ENCODE measurements at places on chromosomes 5 and 9.

GRCh38 chr9:114350636-114351401, 21.1 kb downstream of the ORM2 start:
- DNase-seq: no peak

DNA sequence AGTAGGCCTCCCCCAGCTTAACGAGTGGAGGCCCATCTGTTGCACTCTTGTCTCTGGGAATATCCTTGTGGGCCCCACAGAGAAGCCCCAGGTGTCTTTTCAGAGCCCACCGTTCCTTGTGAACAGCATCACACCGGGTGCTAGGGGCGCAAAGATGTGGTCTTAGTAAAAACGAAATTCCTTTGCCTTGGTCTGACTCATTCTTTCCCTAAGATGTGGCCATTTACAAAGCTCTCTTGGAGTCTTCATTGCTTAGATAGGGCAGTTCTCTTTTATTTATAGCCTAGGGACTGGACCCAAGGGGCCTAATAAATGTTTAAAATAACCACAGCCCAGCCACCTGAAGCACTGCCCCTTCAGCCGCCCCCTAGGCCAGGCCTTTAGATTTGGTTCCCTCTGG, 52.8 kb upstream of the RPL26L1 start:
- no peak for DNase-seq

DNA sequence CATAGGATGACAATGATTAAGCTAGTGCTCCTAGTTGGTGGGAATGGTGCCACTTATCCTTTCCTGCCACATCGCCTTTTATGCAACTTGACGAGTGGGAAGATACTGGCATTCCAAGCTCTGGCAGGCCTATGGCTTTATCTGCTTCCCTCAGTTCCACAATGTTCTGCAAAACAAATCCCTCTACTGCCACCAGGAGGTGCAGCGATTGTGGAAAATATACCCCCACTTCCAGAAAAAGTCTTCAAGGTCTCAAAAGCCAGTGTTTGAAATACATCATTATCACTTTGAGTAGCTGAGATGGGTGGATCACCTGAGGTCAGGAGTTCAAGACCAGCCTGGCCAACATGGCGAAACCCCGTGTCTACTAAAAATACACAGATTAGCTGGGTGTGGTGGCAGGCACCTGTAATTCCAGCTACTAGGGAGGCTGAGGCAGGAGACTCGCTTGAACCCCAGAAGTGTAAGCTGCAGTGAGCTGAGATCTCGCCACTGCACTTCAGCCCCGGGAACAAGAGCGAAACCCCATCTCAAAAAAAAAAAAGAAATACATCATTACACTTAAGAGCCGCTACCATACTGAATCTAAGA, 3.4 kb downstream of the CLINT1 start:
- peak; percentile 42 for DNase-seq

- DNase-seq: no peak
These were observed 83.7 kb downstream of the PDE6A start for GRCh38 chr5:149860801-149861322.

GRCh38 chr9:70411121-70411929, 3.1 kb downstream of the KLF9 start:
- no peak for DNase-seq

DNA sequence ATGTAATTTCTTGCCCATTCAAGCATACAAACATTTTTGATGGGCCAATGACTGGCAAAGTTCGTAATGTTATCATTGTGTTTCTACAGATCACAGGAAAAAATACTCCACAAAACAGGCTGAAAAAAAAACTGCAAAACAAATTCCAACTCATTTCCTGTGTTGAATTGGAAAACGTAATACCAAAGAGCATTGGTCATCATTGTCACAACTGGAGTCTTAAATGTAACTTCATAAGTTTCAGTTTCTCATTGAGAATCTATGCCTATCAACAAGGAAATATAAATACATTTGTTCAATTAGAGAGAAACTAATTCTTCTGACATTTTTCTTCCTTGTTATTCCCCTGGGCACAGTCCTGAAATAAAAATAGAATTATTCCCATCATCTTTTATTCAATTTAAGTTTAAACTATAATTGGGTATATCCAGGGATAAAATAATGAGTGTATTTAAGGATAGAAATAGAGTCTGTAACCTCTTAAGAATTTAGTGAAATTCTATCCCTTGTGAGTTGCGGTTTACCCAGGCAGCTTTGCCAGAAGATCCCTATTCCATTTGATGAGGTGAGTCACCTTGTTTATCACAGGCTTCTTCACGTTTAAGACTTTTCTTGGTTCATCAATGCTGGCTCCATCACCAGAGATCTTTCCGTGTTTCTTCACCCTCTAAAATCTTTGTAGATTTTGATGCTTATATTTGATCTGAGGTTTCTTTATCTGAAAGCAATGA, 112.7 kb upstream of the ITGA1 start:
- no peak for DNase-seq

DNA sequence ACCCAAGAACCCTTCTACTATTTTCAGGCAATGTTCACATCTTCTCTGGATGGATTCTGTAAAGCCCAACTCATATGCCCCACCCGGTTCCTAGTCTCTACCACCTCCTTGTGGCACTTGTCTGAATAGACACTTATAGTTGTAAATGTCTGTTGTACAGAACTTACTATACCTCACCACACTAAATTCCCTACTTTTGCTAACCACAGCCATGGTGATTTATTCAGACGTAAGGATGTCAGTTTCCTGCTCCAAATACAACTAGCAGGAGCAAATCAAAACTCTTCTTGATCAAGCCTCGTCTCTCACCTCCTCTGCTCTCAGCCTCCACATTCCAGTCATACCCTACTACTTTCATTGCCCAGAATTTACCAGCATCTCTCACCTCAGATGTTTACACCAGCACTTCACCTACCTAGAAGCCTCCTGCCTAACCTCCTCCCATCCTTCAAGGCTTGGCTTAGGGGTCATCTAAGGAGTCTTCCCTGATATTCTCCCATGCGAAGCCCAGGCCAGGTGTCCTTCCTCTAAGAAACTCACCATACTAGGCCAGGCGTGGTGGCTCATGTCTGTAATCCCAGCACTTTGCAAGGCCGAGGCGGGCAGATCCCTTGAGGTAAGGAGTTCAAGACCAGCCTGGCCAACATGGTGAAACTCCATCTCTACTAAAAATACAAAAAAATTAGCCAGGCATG, 75.5 kb downstream of the MAPKAP1 start:
- no peak for DNase-seq

DNA sequence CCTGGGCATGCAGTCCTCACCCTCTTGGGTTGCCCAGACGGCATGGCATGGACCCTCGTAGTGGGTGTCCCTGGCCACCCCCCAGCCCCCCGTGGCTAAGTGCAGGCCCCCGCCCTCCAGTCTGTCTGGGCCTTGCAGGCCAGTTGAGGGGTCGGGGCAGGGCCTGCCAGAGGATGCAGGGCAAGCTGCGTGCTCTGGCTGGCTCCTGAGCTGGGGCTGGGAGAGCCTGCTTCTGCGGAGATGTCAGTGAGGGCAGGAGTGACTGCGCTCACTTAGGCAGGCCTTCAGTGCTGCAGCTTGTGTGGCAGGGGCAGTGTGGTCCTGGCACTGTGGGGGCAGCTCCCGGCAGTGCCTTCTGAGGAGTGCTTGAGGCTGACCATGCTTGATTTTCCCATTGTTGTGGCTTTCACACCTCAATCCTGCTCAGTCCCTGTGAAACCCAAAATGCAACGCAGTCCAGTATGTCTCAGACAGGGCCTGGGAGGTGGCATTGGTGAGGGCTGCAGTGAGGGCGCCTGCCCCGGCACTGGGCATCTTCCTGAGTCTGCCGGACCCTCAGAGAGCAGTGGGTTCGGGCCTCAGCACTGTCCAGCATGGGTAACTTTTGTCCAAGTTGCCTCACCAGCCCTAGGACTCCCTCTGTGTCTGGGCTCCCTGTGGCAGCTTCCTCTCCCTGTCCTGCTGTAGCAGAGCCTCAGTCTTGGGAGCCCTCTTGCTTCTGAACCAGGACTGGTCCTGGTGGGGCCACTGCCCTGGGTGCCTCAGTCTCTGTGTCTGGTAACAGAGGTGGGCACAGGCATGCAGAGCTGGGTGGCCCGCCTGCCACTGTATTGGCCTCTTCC, 93.0 kb downstream of the PHF2 start:
- DNase-seq: no peak

GRCh38 chr9:120791161-120791560, 2.1 kb downstream of the FBXW2 start:
- no peak for DNase-seq

- DNase-seq: no peak
These were observed 50.8 kb downstream of the ALDH7A1 start for GRCh38 chr5:126544087-126544740.

- no peak for DNase-seq
These were observed 3.3 kb upstream of the PBX3 start for GRCh38 chr9:125743682-125744428.

DNA sequence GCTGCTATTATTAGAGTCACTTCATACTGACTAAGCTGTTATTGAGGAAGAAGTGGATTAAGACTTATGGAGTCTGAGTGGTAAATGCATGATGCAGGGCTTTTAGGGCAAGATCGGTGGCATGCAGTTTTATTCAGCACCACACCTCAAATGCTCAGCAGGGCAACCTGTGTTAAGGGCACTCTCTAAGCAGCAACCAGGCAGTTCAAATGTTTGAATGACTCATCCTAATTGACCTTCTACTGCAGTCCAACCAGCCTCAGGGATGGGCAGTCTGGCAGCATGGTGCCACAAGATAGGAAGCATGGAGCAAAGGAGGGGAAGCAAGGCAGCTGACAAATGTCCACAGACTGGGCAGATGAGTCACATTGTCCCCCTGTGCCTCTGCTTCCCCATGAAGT, 80.2 kb upstream of the MIER3 start:
- DNase-seq: no peak

- DNase-seq: no peak
These were observed 20.6 kb downstream of the NOTCH1 start for GRCh38 chr9:136525207-136525606.

- no peak for DNase-seq
These were observed 324.9 kb downstream of the NPR3 start for GRCh38 chr5:33035851-33036527.

DNA sequence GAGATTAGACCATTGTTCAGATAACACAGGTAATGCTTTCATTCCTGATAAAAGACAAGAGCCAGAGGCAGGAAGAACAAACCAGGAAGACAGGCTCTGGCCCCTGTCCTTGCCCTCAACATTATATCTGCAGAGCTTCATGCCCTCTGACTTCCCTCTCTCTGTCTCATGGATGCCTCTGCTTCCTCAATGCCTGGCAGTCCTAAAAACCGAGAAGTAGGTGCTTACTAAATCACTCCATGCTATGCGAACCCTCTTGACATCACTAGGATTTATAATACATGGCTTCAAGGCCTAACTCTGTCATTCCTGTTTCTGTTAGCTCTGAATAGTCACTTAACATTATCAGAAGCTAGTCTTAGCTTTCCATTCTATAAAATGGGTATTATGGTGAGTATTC, 117.8 kb downstream of the TLR4 start:
- DNase-seq: no peak

DNA sequence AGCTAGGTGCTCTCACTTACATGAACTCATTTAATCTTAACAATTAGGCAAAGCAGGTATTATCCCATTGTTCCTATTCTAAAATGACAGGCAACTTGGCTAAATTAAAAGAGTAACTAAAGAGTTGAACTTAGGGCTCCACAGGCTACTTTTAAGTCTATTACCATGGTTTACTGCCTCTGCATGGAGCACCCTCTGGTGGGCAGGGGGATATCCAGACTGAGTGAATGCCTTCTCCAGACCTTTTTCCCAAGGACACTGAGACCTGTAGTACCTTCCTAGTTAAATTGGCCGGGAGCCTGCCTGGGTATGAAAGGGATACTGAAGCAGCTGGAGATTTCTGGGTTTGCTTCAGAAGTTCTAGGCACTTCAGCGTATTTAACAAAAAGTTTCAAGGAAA, 238.1 kb downstream of the ELAVL2 start:
- no peak for DNase-seq

DNA sequence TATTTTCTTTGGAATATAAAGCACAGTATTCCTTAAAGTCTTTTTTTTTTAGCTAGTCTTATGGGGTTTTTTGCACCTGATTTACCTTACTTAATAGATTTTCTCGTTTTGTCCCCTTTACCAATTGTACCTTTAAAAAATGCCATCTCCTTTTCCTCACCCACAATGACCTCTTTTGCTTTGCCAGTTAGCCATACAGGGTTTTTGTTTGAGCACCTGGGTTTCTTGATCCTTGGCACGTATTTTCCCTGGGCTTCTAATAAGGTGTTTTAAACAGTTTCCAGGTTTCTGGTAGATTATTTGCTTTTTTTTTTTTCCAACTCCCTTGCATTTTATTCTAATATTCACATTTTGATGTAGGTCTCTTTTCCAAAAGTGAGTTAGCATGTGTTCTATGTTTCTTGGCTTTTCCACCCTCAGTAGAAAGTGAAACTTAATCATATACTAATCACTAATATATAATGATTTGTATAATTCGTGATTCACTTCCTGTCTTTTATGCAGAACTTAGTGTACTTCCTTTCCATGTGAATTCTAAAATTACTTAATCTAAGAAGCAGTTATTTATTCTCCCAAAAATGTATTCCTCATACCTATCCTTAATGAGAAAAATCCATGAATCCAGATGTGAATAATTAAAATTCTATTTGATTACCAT, 673.9 kb upstream of the RGMB start:
- no peak for DNase-seq

DNA sequence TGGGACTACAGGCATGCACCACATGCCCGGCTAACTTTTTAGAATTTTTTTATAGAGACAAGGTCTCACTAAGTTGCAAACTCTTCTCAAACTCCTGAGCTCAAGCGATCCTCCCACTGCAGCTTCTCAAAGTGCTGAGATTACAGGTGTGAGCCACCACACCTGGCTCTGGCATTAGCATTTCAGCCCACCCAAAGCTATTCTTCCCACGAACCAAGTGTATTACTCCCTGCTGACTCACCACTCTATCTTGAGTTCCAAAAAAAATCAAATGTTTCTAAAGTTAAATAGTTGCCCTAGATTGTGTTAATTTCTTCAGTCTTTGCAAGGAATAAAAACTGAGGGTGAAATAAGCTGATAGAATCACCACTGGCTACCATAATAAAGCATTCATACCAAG, 205.5 kb downstream of the ARRDC3 start:
- no peak for DNase-seq

- no peak for DNase-seq
These were observed 1375.0 kb upstream of the NUDT12 start for GRCh38 chr5:104937598-104937997.

- no peak for DNase-seq
These were observed 273.2 kb downstream of the RAB3C start for GRCh38 chr5:58855851-58856739.

DNA sequence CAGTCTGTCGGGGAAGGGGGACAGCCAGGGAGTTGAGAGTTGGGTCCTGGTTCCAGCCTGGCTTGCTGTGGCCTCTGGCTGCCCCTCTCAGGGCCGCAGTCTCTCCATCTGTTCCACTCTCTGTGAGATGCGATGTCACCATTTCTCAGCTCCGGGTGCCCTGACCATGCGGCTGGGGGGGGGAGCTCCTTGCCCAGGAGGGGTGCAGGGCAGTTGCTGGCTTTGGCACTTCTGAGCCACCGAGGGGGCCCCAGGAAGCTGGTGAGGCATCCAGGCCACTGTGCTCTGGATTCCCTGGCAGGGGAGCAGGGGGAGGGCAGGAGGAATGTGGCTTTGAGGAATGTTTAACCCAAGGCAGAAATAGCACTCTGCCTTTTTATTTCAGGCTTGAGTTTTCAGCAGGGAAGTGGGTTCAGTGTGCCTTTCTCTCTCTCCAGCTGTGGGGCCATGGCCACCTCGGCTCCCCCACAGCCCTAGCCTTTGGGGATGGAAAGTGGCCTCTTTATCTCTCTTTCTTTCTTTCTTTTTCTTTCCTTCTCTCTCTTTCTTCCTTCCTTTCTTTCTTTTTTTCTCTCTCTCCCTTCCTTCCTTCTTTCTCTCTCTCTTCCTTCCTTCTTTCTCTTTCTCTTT, 11.0 kb downstream of the NCS1 start:
- no peak for DNase-seq
